Fibroblast of skin of scalp (primary cell): ENCODE measurements at places on chromosomes 4 and X.
A peak's percentile ranks its signal among the peaks of the same experiment; 100 is the strongest.

DNA sequence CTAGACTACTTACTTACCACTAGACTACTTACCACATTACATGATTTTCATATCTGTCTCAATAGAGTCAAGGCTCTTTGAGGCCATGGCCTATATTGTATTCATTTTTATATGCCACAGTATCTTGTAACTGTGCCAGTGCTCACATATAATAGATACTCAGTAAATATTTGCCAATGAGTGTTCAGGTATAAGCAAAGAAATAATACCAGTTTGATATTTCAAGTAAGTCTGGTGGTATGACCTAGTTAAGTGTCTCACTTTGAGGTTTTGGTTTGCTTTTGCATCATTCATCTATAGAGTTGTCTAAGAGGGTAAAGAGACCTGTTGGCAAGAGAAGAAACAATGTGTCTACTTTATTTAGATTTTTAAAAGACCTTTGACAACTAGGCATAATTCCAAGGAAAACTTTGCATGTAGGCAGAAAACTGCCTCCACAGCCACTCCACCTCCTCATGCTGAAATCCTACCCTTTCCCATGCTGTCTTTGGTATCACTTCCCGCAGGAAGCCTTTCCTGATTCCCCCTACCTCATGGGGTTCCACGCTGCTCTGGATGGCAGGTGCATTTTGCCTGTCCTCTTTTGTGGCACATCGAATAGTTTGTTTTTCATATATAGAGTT lies 91.3 kb upstream of the KLHL13 start:
- no peak for DNase-seq

DNA sequence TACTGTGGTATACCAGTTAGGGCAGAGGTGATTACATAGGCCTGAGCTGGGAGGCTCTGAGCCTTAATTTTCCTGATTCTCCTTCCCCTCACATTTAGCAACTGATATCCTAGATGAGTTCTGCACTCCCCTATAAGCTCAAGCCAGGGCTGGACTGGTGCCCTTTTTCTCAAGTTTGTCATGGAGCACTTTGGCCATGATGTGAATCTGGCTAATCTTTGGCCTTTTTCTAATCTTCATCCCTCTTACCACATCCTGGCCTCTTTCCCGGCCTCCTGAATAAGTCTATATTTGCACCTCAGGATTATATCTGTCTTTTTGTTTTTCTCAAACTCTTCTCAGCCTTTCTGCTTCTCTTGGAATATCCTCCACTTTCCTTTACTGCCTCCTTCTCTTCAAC lies 10.9 kb upstream of the LAS1L start:
- no peak for DNase-seq

DNA sequence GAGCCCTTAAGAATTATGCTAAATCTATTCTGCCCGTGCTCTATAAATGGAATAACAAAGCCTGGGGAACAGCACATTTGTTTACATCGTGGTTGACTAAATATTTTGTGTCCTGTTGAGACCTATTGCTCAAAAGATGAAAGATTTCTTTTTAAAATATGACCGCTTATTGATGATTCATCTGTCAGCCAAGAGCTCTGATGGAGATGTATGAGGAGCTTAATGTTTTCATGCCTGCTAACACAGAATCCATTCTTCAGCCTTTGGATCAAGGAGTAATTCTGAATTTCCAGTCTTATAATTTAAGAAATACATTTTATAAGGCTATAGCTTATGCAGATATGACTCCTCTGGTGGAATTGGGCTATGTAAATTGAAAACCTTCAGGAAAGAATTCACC lies 271.3 kb upstream of the FAT4 start:
- peak; percentile 5 for DNase-seq

DNA sequence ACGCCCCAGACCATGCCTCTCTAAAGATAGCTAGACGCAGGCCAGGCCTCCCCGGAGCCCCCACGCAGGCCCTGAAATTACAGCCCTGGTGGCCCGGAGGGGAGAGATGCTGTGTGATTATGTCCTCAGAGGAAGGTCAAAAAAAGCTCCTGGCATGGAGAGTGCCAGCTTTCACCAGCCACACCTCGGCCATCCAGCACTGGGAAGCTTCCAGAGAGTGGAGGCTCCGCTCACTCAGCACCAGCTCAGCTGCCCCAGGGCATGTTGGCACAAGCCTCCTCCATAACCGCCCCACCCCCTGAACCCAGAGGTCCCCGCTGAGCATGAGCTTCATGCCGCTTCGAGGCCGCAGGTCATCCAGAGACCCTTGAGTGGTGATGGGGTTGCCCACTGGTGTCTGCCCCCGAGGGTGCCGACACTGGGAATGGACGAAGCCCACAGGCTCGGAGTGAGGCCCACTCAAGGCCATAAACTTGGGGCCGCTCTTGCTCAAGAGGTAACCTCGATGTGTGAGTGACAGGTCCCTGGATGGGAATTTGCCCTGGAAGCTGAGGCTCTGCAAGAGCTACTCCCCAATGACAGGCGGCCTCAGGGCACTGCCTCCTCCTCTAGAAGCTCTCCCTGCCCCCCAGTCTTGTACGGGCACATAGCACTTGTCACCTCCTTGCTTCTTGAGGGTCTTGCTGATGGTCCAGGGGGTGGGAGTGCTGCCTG lies 4.4 kb upstream of the BGN start:
- DNase-seq = no peak

DNA sequence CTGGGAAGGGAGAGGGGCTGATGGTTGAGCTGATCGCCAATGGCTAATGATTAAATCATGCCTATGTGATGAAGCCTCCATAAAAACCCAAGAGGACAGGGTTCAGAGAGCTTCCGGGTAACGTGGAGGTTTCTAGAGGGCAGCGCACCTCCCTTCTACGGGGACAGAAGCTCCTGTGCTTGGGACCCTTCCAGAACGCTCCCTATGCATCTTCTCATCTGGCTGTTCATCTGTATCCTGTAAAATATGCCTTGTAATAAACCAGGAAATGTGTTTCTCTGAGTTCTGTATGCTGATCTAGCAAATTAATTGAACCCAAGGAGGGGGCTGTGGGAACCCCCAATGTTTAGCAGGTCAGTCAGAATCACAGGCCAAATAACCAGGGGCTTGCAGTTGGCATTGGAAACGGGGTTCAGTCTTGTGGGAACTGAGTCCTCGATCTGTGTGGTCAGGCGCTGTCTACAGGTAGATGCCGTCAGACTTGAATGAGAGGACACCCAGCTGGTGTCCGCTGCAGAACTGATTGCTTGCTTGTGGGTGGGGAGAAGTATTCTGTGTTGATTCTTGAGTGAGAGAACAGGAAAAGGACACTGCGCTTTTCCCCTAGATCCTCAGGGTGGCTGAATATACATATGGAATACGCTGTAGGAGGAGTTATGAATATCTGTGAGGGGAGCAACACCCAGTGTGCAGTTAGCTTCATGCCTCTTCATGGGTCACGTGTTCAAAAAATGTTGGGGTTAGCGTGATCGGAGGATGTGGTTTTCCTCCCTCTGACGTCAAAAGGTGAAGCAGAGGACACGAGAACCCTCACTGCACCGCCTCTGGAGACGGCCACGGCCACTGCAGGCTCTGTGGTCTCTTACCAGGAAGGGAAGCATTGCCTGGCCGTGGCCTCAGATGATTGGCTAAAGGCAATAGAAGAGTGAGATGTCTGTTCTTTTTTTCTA lies 29.2 kb downstream of the HTT-AS start:
- DNase-seq = peak; percentile 45

DNA sequence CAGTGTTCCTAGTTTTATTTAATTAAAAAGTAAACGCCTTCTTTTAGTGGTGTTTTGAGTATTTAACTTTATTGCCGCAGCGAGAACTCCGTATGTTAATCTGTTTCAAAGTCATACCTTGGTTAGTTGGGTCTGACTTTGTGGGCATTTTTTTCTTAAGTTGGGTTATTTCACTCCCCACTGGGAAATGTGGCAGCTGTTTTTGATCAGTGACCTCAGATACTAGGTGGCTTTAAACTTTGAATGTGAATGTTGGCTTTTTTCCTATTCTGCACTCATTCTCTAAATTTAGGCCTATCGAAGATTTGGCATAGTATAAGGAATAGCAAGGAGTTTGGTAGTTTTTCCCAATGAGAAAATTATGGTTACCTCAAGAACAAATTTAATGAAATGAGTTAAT lies 85.9 kb downstream of the FIP1L1 start:
- peak; percentile 45 for DNase-seq

DNA sequence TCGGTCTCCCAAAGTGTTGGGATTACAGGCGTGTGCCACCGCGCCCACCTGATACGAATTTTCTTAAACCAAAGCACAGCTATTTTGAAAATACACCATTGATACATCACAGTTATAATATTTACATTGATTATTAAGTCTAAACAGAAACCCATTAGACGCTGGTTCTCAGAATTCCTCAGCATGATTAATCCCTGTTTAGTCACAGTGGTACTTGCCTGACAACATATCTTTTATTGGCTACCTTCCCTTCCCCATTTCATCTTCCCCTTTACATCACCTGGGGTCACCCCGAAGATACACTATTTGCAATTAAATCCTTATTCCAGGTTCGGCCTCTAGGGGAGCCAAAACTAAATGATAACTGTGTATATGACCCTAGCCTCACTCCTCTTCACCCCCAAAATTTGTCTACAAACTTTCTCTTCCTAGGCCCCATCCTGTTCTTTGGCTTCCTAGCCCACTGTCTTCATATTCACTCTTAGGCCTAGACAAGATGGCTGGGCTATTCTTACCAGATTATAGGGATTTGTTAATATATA lies 36.8 kb upstream of the IL1RAPL1 start:
- DNase-seq = no peak

- peak; percentile 42 for DNase-seq
These were observed 52.5 kb upstream of the ANTXR2 start for GRCh38 chr4:80125252-80126177.

GRCh38 chr4:36249610-36250009 lies 5.3 kb upstream of the ARAP2 start:
- DNase-seq = no peak

- peak; percentile 90 for DNase-seq
These were observed 91.1 kb upstream of the VEGFC start for GRCh38 chr4:176883681-176884418.

- no peak for DNase-seq
These were observed 315.3 kb downstream of the TRIML1 start for GRCh38 chr4:188454575-188454974.

- peak; percentile 56 for DNase-seq
These were observed 153.9 kb downstream of the KDR start for GRCh38 chr4:54971474-54971950.

DNA sequence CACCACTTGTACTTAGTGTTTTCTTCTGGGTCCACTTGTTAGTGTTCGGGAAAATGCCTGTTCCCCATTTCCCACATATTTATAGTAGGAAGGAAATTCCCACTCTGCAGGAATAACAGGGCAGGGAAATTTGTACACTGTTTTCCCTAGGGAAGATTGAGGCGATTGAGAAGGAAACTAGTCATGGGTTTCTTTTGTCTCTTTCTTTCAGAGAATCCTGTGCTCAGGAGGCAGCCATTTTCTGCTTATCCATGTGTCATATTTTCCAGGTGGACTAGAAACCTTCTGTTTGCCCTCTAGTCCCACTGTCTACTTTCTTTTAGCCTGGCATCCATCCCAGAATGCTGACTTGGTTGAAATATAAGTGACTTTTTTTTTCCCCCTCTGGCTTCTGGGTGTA lies 299.1 kb upstream of the ANKRD50 start:
- DNase-seq = peak; percentile 1

DNA sequence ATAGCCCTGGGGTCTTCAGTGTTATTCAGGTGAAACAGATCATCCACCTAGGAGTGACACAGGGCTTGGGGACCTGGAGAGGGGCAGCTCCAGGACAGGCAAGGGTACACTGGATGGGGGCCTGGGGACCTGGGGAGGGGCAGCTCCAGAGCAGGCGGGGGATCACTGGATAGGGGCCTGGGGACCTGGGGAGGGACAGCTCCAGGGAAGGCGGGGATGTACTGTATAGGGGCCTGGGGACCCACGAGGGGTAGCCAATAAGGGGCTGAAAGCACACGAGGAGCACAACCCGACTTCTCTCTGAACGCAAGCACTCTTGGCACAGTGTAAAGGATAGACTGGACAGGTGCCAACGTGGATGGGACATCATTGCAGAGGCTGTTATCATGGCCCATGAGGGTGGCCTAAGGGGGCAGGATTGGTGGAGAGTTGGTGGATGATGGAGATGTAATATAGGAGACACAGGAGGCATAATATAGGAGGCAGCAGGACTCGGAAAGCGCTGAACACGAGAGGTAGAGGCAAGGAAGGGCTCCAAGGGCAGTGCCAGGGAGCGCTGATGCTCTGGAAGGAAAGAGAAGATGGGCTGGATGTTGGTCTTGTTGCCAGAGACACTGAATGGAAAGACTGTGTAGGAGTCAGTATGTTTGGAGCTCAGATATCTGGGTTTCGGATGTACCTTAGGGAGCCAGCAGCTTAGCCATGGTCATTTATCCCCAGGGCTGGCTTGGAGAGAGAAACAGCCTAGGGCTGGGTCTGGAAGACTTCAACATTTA lies 37.9 kb upstream of the FGFBP2 start:
- DNase-seq = no peak

DNA sequence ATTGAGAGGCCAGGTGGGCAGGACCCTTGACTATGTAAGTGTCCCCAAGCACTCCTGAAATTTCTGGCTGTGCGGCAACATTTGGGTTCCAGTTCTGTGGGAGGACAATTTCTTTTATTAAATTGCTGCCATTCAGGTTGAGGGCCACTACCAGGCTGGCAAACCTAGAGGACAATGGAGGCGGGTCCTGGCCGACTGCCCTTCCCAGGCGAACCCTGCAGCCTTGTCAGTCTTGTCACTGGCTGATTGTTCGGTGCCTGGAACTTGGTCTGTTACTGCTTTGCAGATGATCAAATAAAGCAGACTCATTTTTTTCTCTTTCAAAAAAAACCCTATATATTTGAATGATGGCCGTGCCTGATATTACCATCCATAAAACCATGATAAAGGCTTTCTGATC lies 6.6 kb upstream of the TMEM128 start:
- DNase-seq = no peak

DNA sequence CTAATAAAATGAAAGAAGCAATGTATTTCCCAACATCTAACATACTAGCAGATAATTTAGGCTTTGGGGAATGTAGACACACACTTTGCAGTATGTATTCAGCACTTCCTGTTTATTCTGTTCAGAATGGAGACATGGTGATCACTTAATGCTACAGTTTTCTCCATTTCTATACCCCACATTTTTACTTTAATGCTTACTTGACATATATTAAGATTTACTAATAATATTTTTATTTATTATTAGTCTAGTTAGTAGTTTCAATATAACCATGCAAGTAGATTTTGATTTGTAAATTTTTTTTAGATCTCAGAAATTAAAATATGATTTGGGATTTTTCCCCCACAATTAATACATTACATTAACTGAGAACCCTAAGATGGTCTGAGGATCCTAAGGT lies 98.4 kb downstream of the PRSS12 start:
- no peak for DNase-seq

DNA sequence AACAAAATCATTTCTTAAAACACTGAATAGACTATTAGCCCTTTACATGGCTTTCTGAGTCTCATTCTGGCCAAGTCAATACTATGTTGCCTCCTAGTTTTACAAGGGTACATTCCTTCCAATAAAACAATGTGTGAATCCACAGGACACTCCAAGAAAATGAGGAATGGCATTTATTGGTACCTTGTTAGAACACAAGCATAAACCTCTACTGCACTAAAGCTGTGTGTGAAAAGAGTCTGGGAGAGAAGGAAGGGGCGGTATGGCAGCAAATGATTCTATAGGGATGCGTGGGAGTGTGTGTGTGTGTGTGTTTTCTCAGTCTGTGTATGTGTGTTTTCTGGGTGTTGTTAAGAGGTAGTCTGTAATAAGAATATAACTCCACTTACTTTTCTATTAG lies 48.9 kb downstream of the CXCL1 start:
- peak; percentile 27 for DNase-seq
